ENCODE measurements at places on chromosomes 12 and 14. TPM values are rescaled to one million over a fixed set of nuclear protein-coding genes. Genes with fewer than 3 reads are reported as not detected.

DNA sequence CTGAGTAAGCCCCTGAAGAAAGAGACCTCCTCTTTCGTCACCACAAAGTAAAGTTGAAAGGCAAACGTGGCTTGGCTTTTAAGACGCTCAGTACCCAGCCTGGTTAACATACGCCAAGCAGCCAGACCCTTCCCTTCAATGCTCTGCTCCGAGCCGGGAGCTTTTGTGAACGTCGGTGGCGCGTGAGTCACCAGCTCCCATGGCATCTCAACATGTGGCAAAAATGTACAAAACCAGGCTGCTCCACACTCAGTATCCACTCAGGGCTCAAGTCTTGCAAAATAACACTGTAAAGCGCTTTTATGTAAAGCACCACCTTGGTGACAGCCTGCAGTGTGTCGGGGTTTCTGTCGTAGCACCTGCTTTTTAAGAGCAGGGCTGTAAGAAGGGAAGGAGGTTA, 89.0 kb downstream of the SETD3 start:
- no peak for DNase-seq

- DNase-seq = no peak
These were observed 50.5 kb downstream of the PLXNC1 start for GRCh38 chr12:94198872-94199271.

- no peak for DNase-seq
These were observed 28.0 kb upstream of the GARIN6 start for GRCh38 chr12:99619389-99620158.

DNA sequence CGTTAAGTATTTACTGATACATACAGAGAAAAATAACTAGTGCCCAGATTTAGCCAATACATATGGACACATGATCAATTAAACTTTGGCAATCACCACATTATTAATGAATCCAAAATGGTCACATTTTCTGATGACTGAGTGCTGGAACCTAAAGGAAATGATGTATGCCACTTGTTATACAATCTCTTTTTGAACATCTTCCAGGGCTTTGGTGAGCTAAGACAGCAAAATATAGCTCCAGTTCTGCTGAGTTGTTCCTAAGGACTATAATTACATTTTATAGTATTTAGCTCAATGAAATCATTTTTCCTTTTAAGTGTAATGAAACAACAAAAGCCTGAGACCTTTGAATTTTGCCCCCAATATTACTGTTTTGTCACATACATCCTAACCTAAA, 329.1 kb upstream of the ATP2B1 start:
- peak; percentile 47 for DNase-seq

DNA sequence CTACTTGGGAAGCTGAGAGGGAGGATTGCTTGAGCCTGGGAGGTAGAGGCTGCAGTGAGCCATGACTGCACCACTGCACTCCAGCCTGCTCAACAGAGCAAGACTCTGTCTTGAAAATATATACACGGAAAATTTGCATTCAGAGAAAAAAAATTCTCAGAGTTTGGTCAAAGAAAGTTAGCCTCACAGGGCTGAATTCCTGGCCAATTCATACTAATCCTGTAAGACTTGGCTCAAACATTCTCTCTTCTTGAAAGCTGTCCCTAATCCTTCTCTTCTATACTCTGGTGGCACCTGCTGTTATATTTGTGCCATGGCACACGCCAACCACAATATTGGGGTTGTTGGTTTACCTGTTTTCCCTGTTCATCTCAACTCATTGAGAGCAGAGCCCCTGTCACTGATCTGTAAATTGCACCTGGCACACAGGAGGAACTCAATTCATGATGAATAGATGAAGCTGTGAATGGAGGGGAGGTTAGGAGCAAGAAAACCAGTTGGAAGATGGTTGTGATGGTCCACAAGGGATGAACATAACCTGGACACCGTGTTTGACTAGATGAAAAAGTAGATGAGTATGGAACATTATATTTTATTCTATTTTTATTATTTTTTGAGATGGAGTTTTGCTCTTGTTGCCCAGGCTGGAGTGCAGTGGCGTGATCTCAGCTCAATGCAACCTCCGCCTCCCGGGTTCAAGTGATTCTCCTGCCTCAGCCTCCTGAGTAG, 36.8 kb upstream of the SPTSSA start:
- peak; percentile 53 for DNase-seq

TBPL2 gene
- total RNA-seq = not detected

CARMIL3 gene
- not detected for total RNA-seq

SLC25A47 gene
- not detected for total RNA-seq

ARMH4 gene
- total RNA-seq = 4.2 TPM

All from fibroblast of the aortic adventitia (primary cell).